Adrenal gland (tissue), 19 donors: ENCODE measurements at places on chromosomes 3 and 15. TPM values are rescaled to one million over a fixed set of nuclear protein-coding genes. Genes with fewer than 3 reads are reported as not detected.
A peak's percentile ranks its signal among the peaks of the same experiment; 100 is the strongest.

GRCh38 chr15:101043911-101044624 is 124.9 kb downstream of the LRRK1 start:
- H3K27ac ChIP-seq: peak overlapping the region; percentile 77
- H3K27me3 ChIP-seq: no peaks in the 10 kb centered on the region
- no peaks in the 10 kb centered on the region for H3K4me1 ChIP-seq
- DNase-seq: peak; percentile 9
- H3K36me3 ChIP-seq: no peaks in the 10 kb centered on the region
- no peak overlapping the region for H3K4me3 ChIP-seq

- H3K36me3 ChIP-seq: no peaks in the 10 kb centered on the region
- H3K4me1 ChIP-seq: no peaks in the 10 kb centered on the region
- no peak overlapping the region for H3K4me3 ChIP-seq
Measured at GRCh38 chr15:29109762-29110161, 159.9 kb downstream of the NSMCE3 start.

GRCh38 chr3:128727485-128727884 is 1.5 kb downstream of the RAB7A start:
- peak overlapping the region; percentile 97 for H3K4me3 ChIP-seq
- peaks cover 49% of the 10 kb centered on the region for H3K4me1 ChIP-seq
- no peaks in the 10 kb centered on the region for H3K27me3 ChIP-seq
- no peak for DNase-seq
- peak overlapping the region; percentile 98 for H3K27ac ChIP-seq
- no peaks in the 10 kb centered on the region for H3K36me3 ChIP-seq

GRCh38 chr3:72847282-72847681 is 963 bp downstream of the SHQ1 start:
- H3K27ac ChIP-seq: peak overlapping the region; percentile 85
- H3K4me3 ChIP-seq: peak overlapping the region; percentile 59
- no peaks in the 10 kb centered on the region for H3K36me3 ChIP-seq
- peaks cover 36% of the 10 kb centered on the region for H3K4me1 ChIP-seq
- H3K27me3 ChIP-seq: no peaks in the 10 kb centered on the region
- no peak for DNase-seq

DNA sequence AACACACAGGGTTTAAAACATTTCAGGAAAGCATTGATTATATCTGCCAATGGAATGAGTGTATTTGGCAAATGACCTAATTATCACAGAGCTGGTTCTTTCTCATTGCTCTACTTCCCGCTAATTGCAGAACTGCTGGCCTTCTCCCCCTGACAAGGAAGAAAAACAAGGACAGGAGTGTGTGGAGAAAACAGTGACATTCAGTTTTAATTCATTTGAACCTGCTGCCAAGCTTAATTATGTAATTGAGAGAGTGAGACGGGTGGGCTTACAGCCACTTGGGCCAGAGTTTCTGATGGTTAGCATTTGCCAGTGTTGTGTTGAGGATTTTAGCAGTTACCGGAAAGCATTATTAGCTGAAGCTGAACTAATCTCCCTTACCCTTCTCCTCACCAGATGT is 301.4 kb downstream of the RBMS3 start:
- H3K4me1 ChIP-seq: peaks cover 23% of the 10 kb centered on the region
- DNase-seq: no peak
- no peaks in the 10 kb centered on the region for H3K27me3 ChIP-seq
- no peak overlapping the region for H3K27ac ChIP-seq
- no peak overlapping the region for H3K4me3 ChIP-seq

GRCh38 chr3:131812433-131812832 is 222.4 kb downstream of the CPNE4 start:
- DNase-seq: no peak
- no peaks in the 10 kb centered on the region for H3K4me1 ChIP-seq
- H3K4me3 ChIP-seq: no peak overlapping the region
- H3K27me3 ChIP-seq: peaks cover 5% of the 10 kb centered on the region
- H3K36me3 ChIP-seq: no peaks in the 10 kb centered on the region

- H3K4me1 ChIP-seq: no peaks in the 10 kb centered on the region
- H3K4me3 ChIP-seq: no peak overlapping the region
- DNase-seq: no peak
- H3K36me3 ChIP-seq: no peaks in the 10 kb centered on the region
- no peak overlapping the region for H3K27ac ChIP-seq
- no peaks in the 10 kb centered on the region for H3K27me3 ChIP-seq
Measured at GRCh38 chr3:57731311-57731710, 24.8 kb upstream of the SLMAP start.

- no peaks in the 10 kb centered on the region for H3K4me1 ChIP-seq
- no peak overlapping the region for H3K27ac ChIP-seq
- no peak overlapping the region for H3K4me3 ChIP-seq
- no peaks in the 10 kb centered on the region for H3K36me3 ChIP-seq
- DNase-seq: no peak
- H3K27me3 ChIP-seq: no peaks in the 10 kb centered on the region
Measured at GRCh38 chr15:46251903-46252302, 617.1 kb downstream of the SQOR start.

DNA sequence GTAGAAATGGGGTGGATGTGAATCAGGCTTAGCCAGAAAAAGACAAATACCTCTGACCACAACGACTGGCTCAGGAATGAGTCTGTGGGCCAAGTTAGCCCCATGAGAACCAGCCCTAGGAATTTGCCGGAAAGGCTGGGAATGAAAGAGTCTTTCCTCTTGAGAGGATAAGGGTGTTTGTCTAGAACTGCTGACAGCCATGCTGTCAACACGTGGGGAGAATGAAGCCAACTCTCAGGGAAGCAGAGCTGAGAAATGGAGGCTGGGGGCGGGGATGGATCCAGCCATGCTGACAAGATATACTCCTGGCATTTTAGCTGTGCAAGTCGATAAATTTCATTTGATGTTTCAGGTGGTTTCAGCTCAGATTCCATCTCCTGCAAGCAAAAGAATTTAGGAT is 10.6 kb upstream of the SLC6A1 start:
- no peaks in the 10 kb centered on the region for H3K36me3 ChIP-seq
- H3K4me1 ChIP-seq: peaks cover 5% of the 10 kb centered on the region
- no peak for DNase-seq
- H3K4me3 ChIP-seq: no peak overlapping the region

GRCh38 chr15:37981775-37982174 is 47.3 kb downstream of the TMCO5A start:
- H3K27ac ChIP-seq: no peak overlapping the region
- no peak for DNase-seq
- H3K36me3 ChIP-seq: no peaks in the 10 kb centered on the region
- no peaks in the 10 kb centered on the region for H3K27me3 ChIP-seq
- H3K4me1 ChIP-seq: no peaks in the 10 kb centered on the region
- H3K4me3 ChIP-seq: no peak overlapping the region

GRCh38 chr3:18378218-18378617 is 46.9 kb downstream of the SATB1 start:
- no peaks in the 10 kb centered on the region for H3K36me3 ChIP-seq
- H3K27me3 ChIP-seq: no peaks in the 10 kb centered on the region
- no peak overlapping the region for H3K27ac ChIP-seq
- no peaks in the 10 kb centered on the region for H3K4me1 ChIP-seq
- H3K4me3 ChIP-seq: no peak overlapping the region

DNA sequence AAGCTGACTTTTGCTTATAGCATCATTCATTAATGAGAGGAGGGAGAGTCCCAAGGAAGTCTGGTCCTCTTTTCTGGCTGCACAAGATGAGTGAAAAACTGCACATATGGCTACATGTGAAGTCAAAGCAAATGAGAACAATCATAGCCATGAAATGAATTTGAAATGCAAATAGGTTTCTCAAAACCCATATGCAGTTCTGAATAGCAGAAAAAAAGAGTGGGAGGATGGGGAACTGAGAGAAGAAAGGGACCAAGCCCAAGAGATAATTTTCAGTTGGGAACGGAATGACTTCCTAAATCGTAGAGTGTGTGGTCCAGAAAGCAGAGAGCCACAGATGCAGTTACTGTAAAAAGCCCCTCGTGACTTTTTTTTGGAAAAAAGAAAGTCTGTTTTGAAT is 66.3 kb downstream of the GTPBP8 start:
- no peaks in the 10 kb centered on the region for H3K4me1 ChIP-seq
- H3K27ac ChIP-seq: no peak overlapping the region

DGKG gene
- total RNA-seq: 21.6 TPM

APBA2 gene
- total RNA-seq: 4.1 TPM

UROC1 gene
- under 0.01 TPM for total RNA-seq
